Fibroblast of the conjunctiva (primary cell): ENCODE measurements at places on chromosomes 16 and 17.
A peak's percentile ranks its signal among the peaks of the same experiment; 100 is the strongest.

GRCh38 chr17:66538776-66539175, 236.4 kb downstream of the PRKCA start:
- DNase-seq, result no peak

GRCh38 chr17:78717431-78717980, 64.6 kb downstream of the CYTH1 start:
- no peak for DNase-seq

DNA sequence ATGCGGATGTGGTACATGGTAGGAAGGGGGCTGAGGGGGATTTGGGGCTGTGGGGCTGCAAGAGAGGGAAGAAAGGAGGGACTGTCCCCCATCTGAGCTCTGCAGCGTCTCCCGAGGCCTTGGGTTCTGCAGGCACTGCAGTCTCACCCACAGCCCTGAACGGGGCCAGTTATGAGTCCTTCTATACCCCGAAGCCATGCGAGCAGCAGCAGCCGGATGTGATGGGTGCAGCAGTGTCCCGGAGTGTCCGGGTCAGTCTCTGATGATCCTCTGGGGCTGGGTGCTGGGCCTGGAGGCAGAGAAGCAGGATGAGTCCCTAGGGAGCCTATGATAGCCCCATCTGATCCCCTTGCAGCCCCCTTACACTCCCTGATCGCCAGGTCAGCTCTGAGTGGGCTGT, 41.5 kb downstream of the CPNE2 start:
- DNase-seq, result no peak

GRCh38 chr17:57713140-57713539, 32.0 kb downstream of the CCDC182 start:
- no peak for DNase-seq

DNA sequence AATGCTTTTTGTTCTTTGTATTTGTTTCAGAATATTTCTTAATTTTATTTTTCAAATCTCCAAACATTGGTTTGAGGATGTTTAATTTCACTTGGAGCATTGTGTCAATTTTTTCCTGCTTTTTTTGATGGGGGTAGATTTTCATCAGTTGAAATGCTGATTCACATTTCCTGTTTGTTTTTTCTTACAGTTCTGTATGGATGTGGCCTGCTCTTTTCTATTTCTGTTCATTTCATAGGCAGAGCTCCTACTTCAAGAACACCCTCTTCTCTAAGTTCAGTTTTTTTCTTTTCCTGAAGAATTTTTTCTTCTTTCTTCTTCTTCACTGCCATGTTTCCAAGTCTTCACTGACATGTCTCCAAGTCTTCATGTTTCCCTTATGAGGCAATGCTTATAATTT, 8.8 kb downstream of the MBTD1 start:
- DNase-seq, result no peak

- DNase-seq, result peak; percentile 61
Observed at GRCh38 chr16:22898874-22899348, 84.9 kb downstream of the HS3ST2 start.

DNA sequence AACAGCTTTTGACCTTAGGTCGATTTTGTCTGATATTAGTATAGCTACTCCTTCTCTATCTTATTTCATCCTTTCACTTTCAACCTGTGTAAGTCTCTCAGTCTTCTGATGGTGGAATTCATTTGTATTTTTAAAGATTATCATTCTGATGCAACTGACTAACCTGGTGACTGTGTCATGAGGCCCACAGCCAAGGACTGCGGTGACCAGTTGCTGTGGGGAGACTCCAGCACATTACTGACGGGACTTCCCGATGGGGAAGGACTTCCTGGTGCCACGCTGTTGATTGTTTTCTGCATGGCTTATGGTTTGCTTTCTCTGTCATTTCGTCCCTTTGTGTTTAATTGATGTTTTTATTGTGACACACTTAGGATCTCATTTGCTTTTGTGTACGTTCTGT, 34.2 kb downstream of the RMI2 start:
- DNase-seq, result no peak

- DNase-seq, result no peak
Observed at GRCh38 chr16:73387979-73388378, 340.1 kb upstream of the ZFHX3 start.

GRCh38 chr16:27969574-27969973, 93.9 kb downstream of the GSG1L start:
- DNase-seq, result no peak

DNA sequence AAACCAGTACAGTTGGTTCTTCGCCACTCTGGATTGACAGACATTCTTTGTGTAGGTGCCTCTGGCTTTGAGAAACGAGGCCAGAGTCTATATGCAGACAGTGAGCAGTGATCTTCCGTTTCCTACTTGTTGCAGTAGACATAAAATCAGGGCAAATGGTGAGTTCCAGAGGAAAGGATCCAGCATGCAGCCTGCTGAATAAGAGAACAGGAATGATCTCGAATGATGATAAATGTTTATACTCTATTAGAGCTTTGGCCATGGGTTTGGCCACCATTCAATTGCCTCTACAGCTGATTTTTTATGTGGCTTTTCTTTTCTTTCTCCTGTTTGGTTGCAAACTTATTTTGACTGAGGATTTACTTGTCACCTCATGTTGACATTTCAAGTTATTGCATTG, 286.7 kb downstream of the IRX3 start:
- no peak for DNase-seq

GRCh38 chr17:28745786-28746411, 2.1 kb downstream of the TRAF4 start:
- DNase-seq, result no peak

- peak; percentile 61 for DNase-seq
Observed at GRCh38 chr17:40224718-40225550, 5.8 kb downstream of the WIPF2 start.

- no peak for DNase-seq
Observed at GRCh38 chr16:48536614-48537200, 73.3 kb downstream of the N4BP1 start.

DNA sequence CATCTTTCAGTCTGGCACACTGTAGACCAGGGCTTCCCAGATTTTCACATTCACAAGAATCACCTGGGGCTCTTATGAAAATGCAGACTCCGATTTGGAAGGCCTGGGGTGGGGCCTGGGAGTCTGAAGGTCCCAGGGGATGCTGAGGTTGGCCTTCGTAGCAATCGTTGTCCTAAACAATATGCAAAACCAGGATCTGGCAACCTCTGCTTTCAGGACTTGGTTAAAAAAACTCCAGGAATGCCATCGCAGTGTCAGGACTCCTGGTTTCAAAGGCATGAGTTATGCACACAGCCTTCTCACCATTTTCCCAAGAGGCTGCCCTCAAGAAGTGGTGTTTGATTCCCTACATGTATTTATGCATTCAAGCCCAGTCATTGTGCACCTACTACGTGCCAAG, 6.7 kb downstream of the CLEC19A start:
- no peak for DNase-seq

- DNase-seq, result peak; percentile 49
Observed at GRCh38 chr16:84198401-84198800, 7.4 kb downstream of the ADAD2 start.

DNA sequence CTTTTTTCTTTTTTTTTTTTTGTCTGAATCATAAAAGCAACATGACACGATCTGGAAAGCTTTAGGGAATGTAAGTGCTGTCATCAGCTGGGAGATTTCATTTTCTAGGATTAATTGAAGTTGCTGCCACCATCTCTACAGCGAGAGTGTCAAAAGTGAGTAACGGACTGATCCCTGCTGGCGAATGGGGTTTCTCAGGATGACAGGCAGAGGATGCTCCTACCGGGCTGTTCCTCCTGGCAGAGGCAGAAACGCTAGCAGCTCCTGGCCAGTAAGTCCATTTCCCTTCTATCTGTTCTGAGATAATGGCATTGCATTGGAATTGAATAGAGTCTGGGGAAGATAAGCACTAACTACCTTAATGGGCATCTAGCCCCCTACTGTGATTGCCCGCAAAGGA, 80.5 kb upstream of the KIFC3 start:
- no peak for DNase-seq

GRCh38 chr16:69350536-69351133, 951 bp downstream of the TMED6 start:
- DNase-seq, result no peak

GRCh38 chr16:7805686-7806396, 473.2 kb downstream of the RBFOX1 start:
- no peak for DNase-seq

DNA sequence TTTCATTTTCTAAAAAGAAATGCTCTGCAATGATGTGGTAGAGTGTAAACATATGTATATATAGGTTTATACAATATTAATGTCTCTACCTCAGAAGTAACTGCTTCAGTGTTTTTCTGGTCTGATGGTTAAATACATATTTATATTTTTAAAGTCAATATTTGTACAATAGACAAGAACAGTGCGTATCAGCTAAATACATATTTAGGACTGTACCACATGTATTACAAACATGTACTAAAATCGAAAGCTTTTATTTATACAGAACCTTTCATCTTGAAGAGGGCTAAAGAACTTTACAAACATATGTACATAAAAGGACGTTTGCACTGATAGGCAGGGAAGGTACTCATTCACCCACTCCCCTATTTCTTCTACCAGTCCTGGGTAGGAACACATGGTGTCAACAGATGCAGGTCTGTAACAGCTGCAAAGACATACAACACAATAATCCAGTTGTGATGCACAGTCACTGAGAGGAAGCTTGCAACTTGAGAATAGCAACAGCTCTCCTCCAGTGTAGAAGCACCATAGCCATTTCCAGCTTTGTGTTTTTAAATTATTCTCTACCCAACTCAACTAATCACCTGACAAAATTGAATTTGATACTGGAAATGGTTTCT, 206.9 kb upstream of the C17orf78 start:
- DNase-seq, result no peak

GRCh38 chr17:58534331-58534730, 19.9 kb upstream of the MTMR4 start:
- no peak for DNase-seq

GRCh38 chr16:48052731-48053417, 102.9 kb downstream of the ABCC12 start:
- no peak for DNase-seq

- DNase-seq, result no peak
Observed at GRCh38 chr17:81285179-81285878, 9.8 kb downstream of the SLC38A10 start.

DNA sequence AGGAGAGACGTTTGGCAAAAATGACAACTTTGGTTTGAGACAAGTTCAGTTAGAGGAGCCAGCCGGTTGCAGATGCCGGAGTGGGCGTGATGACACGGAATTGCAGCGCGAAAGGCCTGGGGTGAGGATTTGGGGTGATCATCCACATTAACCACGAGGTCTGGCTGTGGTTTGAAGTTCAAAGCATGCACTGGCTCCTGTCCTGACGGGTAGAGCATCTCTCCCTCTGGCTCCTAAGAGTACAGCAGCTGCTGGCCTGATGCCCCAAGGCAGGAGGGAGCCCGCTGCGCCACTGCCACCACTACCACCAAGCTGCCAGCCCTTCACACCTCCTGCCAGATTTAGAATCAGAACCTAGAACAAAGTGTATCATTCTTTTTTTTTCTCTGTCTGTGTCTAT, 3.7 kb downstream of the RHBDL3 start:
- no peak for DNase-seq

DNA sequence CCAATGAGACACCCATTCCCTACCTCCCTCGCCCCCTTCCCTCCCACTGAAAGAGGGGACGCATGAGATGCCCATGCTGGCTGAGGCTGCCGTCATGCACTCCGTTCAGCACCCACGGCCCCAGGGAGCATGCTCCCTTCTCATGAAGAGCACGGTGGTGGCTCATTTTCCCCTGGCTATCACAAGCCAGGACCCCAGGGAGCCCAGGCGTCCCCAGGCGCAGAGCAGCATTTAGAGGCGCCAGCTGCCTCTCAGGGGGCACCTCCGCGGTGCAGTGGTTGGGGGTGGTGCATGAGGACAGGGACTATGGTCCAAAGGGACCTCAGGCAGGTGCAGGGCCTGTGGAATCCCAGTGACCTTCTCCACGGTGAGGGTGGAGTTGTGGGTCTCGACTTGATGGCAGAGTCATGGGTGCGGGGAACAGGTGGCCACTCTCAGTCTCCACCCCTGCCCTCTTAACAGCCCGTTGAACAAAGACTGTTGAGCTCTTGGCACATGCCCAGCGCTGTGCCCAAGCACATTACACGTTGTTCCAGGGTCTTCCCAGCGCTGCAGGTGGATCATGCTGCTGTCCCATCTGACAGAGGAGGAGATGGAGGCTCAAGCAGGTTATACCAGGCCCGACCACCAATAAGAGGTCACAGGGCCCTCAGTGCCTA, 13.6 kb downstream of the KIF19 start:
- DNase-seq, result no peak

- DNase-seq, result no peak
Observed at GRCh38 chr17:15448580-15448956, 18.9 kb downstream of the CDRT4 start.

- DNase-seq, result no peak
Observed at GRCh38 chr16:88539261-88539651, 30.9 kb upstream of the ZC3H18 start.

DNA sequence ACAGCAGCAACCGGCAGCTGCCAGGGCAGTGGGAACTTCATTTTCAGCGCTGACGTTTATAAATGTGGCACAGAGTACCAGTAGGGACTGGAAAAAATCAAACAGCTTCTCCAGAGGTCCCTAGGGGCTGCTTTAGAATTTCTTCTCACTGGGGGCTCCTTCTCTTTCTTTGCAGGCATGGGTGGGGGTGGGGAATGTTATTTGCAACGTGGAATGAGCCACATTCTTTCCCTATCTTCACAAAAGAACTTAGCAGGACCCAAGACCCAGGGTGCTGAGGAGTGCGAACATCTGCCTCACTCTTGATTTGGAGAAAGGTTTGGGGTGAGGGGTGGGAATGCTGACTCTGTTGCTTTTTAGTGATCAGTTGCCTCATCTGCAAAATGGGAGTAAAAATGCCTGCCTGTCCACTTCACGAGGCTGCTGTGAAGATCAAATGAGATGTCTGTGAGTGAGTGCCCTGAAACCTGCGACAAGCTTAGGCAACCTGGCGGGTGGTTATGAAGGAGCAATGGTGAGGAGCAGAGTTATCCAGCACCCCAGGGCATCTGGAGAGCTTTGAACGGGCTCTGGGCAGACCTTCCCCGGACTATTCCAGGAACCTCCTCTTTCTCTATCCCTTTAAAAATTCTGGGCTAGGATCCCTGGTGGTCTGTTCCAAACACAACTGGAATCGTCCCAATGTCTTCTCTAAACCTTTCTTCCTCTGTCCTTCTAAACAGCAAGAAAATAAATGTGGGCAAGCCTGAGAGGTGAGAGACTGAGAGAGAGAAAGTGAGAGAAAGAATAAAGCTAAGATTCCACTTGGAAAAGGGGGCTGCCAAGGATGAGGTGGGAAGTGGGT, 10.7 kb upstream of the PIPOX start:
- DNase-seq, result no peak

GRCh38 chr17:30848021-30848420, 16.3 kb downstream of the ATAD5 start:
- no peak for DNase-seq

GRCh38 chr16:68396481-68396880, 51.8 kb downstream of the SMPD3 start:
- DNase-seq, result no peak

DNA sequence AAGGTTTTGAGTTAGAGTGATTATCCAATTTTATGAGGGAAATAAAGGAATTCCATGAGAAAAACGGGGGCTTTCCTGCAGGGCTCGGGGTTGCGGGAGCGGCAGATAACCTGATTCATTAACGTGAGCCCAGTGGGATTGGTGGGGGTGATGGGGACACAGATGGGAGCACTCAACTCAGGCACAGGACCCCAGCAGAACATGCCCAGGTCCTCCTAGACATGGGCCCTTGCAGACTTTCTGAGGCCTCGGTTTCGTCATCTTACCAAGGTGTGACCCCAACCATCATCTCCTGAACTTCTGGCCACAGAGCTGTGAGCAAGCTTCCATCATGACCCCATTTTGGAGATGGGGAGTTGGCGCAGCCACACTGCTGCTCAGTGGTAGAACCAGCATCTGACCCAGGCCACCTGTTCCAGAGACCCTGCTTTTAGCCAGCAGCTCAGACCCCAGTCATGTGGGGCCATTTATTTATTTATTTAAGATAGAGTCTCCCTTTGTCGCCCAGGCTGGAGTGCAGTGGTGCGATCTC, 22.3 kb downstream of the CARHSP1 start:
- no peak for DNase-seq
